ENCODE measurements at places on chromosomes 1 and 21. TPM values are rescaled to one million over a fixed set of nuclear protein-coding genes. Genes with fewer than 3 reads are reported as not detected.

The ESPN gene
- total RNA-seq = 12.2 TPM

The SELE gene
- total RNA-seq = not detected

The YOD1 gene
- 18.1 TPM for total RNA-seq

The CSF3R gene
- not detected for total RNA-seq

The FAM229A gene
- total RNA-seq = 7.3 TPM

The CFHR3 gene
- 0.19 TPM for total RNA-seq

The NFASC gene
- 3.4 TPM for total RNA-seq

The LDLRAD1 gene
- total RNA-seq = not detected

The BARHL2 gene
- total RNA-seq = not detected

The CSMD2 gene
- 0.90 TPM for total RNA-seq

The S100B gene
- total RNA-seq = 62.9 TPM

The HRNR gene
- not detected for total RNA-seq

The OR2T35 gene
- total RNA-seq = not detected

The ZNF683 gene
- not detected for total RNA-seq

The ZNF697 gene
- total RNA-seq = 27.9 TPM

The IRF6 gene
- 0.04 TPM for total RNA-seq

The FNDC10 gene
- total RNA-seq = 3.6 TPM

The C1orf116 gene
- total RNA-seq = 0.04 TPM

The LORICRIN gene
- not detected for total RNA-seq

Data from A375 (cell line).